ENCODE measurements at places on chromosomes 5 and 9. TPM values are rescaled to one million over a fixed set of nuclear protein-coding genes. Genes with fewer than 3 reads are reported as not detected.

- DNase-seq, result no peak
These were observed 35.3 kb downstream of the EQTN start for GRCh38 chr9:27261517-27262211.

The PAEP gene
- not detected for total RNA-seq

The FCHO2 gene
- total RNA-seq, result 3.9 TPM

GRCh38 chr9:16771356-16771755, 99.1 kb downstream of the BNC2 start:
- no peak for DNase-seq

DNA sequence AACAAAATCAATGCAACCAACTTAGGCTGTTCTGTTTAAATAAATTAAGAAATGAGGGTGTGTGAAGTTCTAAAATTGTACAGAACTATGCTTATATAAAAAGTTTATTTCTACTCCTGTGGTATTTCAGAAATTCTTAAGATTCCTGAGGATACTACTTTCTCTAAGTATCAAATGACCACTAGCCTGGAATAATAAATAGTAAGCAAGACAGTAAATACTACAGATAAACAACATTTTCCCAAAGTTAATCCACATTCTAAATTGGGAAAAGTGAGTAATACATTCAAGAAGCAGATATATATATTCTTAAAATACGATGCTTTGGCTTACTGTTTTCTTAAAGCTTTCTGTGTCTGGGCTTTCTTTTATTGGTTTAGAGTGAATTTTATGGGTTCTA, 29.5 kb downstream of the CCNH start:
- DNase-seq, result no peak

The SPTLC1 gene
- 60.7 TPM for total RNA-seq

The PCAT7 gene
- not detected for total RNA-seq

GRCh38 chr9:131480258-131480657, 22.5 kb upstream of the POMT1 start:
- no peak for DNase-seq

The PLCXD3 gene
- not detected for total RNA-seq

- DNase-seq, result no peak
These were observed 46.6 kb upstream of the ZNF169 start for GRCh38 chr9:94212531-94212930.

GRCh38 chr5:28397502-28397941, 1359.1 kb upstream of the CDH9 start:
- no peak for DNase-seq

The DBH gene
- not detected for total RNA-seq

The NIM1K gene
- total RNA-seq, result 0.70 TPM

The PCDHB4 gene
- total RNA-seq, result not detected
